ENCODE measurements at places on chromosomes 11 and 22.

DNA sequence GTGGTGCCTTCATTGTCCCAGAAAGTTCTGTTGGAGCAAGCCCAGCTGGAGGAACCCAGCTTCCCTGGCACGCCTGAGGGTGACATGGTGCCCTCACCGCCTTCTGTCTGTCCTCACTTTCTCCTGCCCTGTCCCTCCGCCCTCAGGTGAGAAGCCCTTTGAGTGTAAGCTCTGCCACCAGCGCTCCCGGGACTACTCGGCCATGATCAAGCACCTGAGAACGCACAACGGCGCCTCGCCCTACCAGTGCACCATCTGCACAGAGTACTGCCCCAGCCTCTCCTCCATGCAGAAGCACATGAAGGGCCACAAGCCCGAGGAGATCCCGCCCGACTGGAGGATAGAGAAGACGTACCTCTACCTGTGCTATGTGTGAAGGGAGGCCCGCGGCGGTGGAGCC lies 46.0 kb upstream of the NNMT start:
- DNase-seq = no peak

GRCh38 chr11:60765355-60765754 lies 8.7 kb downstream of the MS4A15 start:
- DNase-seq = no peak

DNA sequence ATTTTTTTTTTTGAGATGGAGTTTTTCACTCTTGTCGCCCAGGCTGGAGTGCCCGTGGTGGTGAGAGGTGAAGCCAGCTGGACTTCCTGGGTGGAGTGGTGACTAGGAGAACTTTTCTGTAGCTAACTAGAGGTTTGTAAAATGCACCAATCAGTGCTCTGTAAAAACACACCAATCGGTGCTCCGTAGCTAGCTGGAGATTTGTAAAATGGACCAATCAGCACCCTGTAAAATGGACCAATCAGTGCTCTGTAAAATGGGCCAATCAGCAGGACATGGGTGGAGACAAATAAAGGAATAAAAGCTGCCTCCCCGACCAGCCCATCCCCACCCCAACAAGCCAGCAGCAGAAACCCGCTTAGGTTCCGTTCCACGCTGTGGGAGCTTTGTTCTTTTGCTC lies 4.4 kb upstream of the RAPSN start:
- no peak for DNase-seq

GRCh38 chr11:92440701-92441442 lies 216.3 kb downstream of the FAT3 start:
- DNase-seq = no peak

DNA sequence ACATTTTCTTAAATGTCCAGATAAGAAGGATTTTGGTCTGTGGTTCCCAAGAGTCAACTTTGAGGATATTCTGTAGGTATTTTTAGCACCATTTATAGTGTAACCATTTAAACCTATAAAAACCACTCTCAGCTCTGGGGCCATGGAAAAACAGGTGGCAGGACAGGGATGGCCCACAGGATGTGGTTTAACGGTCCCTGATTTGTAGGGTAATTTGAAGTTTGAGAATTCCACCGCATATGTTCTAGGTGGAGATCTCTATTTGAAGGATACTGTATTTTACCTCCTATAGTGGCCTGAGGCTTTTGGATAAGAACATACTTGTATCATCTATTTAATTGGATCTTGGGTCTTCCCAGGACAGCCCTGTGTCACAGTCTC lies 62.4 kb upstream of the IGLL5 start:
- DNase-seq = no peak

DNA sequence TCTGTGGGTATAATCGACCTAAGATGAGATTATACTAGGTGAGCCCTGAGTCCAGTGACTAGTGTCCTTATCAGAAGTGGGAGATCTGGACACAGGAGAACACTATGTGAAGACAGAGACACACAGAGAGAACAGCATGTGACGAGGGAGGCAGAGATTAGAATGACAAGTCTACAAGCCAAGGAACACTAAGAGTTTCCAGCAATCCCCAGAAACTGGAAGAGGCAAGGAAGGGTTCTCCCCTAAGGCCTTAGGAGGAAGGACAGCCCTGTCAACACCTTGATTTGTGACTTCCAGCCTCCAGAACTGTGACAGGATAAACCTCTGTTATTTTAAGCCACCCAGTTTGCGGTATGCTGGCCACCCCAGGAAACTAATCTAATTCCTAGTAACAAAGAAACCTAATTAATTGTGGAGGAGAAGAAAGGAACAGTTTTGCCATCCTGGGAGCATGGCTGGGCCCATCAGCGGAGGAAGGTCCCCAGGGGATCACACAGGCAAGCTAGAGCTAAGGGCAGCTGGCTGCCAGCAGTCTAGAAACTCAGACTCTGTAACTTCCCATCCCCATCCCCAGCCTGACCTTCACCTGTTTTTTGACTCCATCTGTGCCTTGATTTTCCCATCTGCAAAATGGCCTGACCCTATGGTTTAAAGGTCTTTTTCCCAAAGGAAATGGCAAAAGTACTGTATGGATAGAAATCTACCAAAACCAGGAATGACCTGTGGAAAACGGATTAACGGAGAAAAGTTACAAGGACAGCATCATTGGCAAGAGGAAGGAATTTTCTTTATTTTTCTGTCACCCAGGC lies 10.3 kb upstream of the THOC5 start:
- DNase-seq = no peak

DNA sequence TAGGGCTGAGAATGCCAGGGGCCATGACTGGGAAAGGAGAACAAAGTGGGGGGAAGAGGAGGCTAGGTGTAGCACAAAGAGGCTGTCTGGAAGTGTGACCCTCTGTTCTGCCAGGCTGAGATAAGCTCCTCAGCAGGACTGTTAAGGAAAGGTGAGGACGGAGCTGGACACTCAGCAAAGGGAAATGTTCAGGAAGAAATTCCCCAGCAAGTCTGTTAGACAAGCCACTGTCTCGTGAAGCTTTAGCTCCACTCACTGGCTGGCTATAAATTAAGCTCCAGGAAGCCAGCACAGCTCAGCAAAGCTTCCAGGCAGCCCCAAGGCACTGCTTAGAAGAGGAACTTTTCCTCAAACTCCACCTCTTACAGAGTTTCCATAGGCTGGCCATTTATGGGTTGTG lies 181.2 kb upstream of the API5 start:
- DNase-seq = peak; percentile 71

Measured in G401 (cell line).